ENCODE measurements at places on chromosomes 2 and 18.

DNA sequence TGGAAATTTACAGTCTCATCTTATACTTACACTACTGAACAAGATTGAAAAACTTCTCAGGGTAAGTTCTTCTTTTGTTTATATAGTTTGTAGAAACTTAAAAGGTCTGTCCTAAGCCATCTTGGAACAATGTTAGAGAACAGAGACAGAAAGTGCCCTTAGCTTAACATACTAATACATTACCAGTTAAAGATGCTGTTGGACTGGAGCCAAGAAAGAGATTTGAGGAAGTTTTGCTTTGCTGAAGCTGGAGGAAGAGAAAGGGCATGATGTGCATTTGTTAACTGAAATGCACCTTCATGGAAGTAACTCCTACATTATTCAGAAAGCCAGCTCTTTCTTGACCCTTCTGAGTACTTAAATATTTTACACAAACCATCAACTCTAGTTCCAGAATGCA, 66.5 kb upstream of the TNFRSF11A start:
- DNase-seq: no peak

GRCh38 chr2:85834466-85834865, 54.3 kb downstream of the ST3GAL5 start:
- no peak for DNase-seq

- no peak for DNase-seq
Measured at GRCh38 chr2:77087987-77088414, 434.2 kb downstream of the LRRTM4 start.

DNA sequence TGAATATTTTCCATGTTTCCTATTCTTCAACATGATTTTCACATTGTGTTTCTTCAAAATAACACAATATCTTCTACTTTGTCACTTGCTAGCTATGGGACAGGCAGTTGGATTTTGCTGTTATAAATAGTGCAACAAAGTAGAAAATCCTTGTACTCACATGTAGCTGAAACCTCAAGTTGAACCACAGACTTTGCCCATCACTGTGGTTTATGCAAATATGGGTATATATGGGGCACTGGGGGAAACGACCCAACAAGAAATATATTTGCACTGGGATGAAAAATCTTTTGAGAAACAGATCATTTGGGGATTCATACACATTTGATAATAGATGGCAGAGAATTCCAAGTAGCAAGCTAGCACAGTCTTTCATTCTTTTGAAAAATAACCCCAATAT, 486.3 kb upstream of the MAP2 start:
- DNase-seq: no peak

- DNase-seq: no peak
Measured at GRCh38 chr18:13934676-13935075, 19.3 kb upstream of the MC2R start.

- no peak for DNase-seq
Measured at GRCh38 chr2:113895301-113895700, 5.4 kb downstream of the ACTR3 start.

DNA sequence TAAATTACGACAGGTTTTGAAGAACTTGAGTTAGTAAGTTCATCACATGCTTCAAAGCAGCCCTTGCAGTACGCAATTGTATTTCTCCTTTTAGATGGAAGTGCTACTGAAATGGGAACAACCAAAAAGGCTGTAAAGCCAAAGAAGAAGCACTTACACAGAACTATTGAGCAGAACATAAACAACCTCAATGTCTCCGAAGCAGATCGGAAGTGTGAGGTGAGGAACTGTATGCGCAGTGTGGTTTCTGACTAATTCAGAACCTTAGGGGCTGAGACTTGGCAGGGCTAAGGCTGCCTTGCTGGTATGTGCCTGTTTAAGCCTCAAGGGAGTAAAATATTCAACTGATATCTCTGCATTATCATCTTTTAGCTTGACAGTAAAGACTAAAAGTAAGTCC, 8.4 kb downstream of the NCAPH start:
- no peak for DNase-seq

DNA sequence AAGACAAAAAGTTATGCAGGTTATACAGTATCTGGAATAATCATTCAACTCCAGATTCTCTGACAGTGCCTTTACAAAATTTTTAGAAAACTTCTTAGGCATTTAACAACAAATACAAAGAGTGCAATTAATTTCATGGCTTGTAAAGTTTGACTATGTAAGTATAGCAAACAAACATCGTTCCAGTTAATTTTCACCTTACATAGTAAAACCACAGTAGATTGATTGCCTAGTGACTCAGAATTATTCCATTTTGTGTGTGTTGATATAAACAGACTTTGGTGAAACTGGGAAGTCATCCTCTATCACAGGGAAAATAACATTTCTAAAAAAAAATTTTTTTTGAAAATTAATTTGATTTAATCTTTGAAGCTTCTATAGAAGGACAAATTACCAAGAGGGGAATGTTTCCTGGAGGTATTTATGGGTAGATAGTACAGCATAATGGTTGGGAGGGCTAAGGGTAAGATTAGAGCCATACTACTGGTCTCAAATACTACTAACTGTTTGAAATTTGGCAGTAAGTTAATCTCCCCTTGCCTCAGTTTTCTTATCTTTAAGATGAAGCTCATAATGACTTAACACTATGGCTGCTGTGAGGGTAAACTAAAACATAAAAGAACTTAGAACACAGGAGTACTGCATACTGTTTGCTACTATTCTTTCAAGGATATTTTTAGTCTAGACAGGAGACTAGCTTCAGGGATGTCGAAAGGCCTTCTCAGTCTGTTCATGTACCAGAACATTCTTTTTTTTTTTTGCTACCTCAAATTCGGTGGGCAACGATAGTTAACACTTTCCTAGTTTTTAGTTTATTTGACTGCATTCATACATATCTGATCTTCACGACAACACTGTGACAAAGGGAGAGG, 19.6 kb downstream of the NDUFAF7 start:
- DNase-seq: no peak

DNA sequence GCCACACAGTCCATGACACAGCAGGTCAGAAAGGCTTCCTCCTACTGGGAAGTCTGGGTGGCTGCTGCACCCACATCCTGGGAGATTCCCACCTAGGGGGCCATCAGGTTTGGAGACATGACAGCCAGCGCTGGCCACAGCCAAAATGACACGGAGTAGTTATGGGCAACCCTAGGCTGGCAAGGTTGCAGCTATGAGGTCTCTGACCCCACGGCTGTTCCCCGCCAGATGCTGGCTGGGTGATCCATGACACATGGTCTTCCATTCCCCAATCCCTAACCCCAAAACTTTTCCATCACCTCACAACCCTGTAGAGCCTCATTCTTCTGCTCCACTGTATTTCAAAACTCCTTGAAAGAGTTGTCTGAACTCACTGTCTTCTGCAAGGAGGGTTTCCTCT, 42.7 kb upstream of the EPAS1 start:
- no peak for DNase-seq

Measured in activated T-cell treated with anti-CD3 and anti-CD28 coated beads, Interleukin-2, amount 50 U/mL, for 48 hours (primary cell).